ENCODE measurements at places on chromosomes 3 and 15.

- DNase-seq, result no peak
Measured at GRCh38 chr3:12270976-12271375, 17.9 kb upstream of the PPARG start.

- DNase-seq, result no peak
Measured at GRCh38 chr3:129432036-129432435, 3.6 kb upstream of the EFCAB12 start.

DNA sequence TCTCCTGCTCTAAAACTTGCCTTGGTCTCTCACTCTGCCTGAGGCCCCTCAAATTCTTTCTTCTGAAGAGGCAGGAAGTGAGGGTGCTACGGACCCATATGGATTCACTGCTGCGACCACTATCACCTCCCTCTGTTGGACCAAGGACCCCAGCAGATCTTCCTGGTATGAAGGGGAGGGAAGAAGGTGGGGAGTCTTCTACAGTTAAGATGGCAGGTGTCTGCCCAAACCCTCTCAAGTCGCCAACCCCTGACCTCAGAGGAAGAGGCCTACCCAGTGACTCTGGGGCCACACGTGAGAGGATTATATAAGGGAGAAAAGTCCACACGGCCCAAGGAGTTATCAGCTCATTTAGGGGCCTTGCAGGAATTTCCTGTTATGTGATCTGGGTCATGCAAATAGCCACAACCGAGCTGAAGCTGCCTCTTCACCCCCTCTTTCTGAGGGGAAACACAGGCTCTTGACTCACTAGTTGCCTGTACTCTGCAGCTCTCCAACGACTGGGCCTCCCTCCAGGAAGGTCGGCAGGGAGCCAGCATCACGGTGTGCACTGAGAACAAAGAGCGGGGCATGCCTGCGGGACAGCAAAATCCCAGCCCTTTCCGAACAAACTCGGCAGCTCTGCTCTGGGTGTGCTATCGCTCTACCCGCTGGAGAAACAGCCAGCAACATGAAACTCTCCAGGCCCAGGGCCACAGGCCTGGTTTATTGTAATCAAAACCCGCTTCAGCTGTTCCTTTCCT is 116.0 kb downstream of the XXYLT1 start:
- DNase-seq, result no peak

DNA sequence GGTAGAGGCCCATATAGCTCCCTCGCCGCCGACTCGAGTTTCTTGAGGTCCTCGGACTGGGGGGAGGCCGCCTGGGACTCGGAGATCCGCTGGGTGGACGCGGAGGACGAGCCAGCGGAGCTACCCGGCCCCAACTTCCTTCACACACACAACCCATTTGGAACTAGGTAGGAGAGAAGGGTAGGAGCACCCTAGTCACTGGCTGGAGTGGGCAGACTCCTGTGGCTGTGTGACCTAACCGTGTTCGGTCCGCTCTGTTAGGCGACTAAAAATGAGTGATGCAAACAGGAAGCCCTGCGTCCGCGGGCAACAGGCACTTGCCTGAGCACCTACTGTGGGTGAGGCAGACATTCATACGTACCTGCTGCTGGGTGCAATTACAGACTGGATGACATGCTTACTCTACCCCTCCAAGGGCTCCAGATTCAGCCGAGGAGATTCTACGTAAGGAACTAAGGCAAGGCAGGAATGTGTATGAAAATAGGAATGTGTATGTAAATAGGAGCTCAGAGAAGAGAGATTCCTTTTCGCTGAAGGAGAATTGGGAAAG is 4.6 kb upstream of the SIN3A start:
- peak; percentile 59 for DNase-seq

- no peak for DNase-seq
Measured at GRCh38 chr15:61888074-61888780, 172.0 kb downstream of the VPS13C start.

DNA sequence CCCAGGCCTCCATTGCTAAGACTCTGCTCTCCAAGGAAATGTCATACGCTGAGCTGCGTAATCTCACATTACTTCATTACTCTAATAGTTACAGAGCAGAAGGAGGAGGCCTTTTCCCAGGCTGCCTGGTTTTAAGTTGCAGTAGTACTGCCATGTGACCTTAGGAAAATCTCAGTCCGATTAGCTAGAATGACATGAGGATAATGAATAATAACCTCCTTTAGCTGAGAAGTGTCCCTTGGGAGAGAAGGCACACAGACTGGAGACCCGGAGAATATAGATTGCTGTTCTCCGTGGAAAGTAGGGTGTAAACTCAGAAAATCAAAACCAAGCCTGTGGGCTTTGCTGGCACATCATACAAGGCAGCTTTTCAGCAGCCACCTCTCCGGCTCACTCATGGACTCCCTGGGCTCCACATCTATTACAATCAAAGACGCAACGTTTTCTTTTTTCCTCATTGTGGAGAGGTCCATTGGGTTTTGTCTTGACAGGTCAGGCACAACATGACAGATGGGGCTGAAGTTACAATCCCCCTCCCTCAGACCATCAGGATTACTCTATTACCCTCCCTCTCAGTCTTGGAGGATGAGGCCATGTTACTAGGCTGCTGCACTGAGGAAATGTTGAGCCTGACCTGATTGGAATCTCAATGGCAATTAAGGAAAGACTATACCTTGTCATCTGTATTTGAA is 134.8 kb upstream of the MB21D2 start:
- no peak for DNase-seq

GRCh38 chr3:45267097-45267496 is 41.0 kb upstream of the TMEM158 start:
- no peak for DNase-seq

GRCh38 chr3:169250000-169250399 is 413.5 kb downstream of the MECOM start:
- DNase-seq, result no peak

- DNase-seq, result no peak
Measured at GRCh38 chr3:186960347-186960746, 30.0 kb downstream of the ST6GAL1 start.

DNA sequence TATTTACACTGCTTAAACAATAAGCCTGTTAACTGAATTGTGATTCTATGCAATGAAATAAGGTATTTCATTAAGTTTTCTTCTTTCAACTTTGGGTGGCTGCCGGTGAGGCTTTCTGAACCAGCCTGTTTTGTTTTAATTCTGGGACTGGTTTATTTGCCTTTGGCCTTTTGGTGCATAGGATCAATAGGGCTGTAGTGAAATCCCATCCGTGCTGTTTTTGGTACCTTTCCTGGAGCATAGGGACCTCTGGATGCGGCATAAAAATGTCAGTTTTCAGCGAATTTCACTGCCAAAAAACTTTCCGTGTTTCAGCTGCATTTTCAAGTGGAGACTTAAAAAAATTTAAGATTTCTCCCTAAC is 514 bp downstream of the PLS1 start:
- DNase-seq, result no peak

- DNase-seq, result no peak
Measured at GRCh38 chr3:42290966-42291714, 25.2 kb upstream of the CCK start.

- DNase-seq, result no peak
Measured at GRCh38 chr3:57746156-57747010, 9.7 kb upstream of the SLMAP start.

DNA sequence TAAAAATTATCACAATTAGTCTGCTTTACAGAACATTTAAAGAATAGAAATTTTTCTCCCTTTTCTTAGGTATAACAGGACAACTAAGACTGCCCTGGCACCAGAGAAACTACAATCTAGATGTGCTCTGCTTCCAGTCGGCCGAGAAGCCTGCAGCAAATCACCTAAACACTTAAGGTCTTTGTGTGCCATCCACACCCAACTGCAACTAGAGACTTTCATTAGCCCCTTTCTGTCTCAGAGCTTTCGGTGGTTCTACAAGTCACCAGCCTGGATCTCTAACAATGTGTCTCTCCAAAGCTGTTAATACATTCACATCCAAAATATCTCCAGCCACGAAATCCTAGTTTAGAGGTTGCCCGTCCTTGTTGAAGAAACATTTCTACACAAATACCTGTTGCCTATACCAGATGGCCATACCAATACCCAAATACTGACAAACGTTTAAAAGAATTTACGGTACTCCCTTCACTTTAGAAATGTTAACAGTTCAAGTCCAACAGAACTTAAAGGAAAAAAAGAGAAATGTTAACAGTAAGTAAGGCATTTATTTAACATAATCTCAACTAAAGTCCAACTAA is 6.7 kb downstream of the PRC1 start:
- no peak for DNase-seq

DNA sequence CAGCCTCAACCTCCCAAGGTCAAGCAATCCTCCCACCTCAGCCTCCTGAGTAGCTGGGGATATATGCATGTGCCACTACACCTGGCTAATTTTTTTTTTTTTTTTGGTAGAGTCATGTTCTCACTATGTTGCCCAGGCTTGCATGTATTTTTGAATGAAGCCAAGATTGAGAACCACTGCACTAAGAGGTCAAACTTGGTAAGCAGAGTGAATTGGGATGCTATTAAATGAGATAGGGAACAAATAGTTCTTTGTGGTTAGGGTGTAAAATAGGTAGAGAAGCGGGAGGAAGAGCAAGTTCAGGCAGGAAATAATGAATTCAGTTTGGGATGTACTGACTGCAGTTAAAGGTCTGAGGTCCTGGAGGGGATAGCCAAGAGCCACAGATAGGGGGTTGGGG is 39.9 kb upstream of the PIAS1 start:
- DNase-seq, result no peak

DNA sequence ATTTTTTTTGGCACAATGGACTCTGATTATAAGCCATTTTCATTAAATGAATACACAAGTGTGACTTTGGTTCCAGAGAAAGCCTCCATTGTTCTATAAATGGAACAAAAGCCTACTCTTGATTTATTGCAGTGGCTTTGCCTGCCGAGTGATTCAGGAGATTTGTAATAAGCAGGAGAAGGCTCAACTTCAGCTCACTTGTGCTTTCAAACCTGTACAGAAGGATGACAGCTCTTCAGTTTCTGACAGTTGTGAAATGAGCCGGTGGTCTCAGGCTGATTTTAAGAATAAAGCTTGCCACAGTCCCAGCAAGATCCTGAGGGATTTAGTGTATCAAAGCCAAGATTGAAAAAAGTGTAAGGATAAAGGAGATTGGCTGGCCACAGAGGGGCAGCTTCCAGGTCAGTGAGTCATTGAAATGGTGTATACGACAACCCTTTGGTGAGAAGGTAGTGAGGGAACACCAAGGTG is 438.8 kb upstream of the TGFBR2 start:
- no peak for DNase-seq

- DNase-seq, result peak; percentile 65
Measured at GRCh38 chr3:48847053-48847503, 596 bp downstream of the PRKAR2A start.

- no peak for DNase-seq
Measured at GRCh38 chr15:93974804-93975481, 256.4 kb upstream of the MCTP2 start.

DNA sequence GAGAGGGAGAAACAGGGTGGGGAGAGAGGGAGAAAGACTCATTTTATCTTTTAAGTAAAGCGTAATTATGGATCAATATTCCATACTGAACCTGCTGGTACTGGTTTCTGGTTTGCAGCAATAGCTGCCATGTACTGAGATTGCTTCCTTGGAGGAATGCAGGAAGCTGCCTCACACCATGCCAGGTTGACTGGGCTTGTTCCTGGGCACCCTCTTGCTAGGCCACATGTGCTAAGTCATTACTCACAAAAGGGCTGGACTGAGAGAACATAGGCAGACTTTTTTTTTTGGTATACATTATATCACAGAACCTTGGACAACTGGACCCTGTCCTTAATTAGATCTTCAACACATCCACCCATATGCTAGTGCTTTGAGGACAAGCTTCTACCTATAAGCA is 193.4 kb downstream of the ZNF621 start:
- no peak for DNase-seq

DNA sequence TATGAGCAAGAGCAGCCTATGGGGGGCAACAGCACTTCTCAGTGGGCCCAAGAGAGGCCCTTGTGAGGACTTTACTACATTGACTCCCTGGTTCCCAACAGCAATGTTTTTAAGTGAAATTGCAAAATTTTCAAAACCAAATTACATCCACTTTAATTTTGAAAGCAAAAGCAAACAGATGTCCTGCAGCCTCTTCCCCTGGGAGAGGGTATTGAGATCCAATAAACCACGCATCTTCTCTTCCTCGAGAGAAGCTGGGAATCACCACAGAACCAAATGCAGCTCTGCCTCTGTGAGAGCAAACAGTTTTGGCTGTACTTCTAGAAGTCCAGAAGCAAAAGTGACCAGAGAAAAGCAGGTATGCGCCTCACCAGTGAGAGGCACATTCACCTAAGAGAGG is 25.2 kb downstream of the NMNAT3 start:
- no peak for DNase-seq

DNA sequence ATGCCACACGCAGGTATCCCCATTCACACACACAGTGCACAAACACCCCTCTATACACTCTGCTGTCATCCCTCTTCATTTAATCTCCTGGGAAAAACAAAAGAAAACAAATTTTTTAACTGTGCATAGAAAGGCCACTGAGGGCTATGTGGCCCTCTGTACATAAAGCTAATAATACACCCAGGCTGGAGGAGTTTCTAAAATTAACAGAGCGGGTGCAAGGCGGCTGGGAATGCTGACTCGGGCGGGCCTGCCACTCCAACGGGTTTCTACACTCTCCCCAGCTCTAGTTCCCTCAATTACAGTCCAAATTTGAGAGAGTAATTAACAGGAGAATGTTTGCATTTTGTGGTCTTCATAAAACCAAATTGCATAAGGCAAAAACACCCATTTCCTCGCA is 23.1 kb downstream of the HCN4 start:
- DNase-seq, result no peak

GRCh38 chr15:82228750-82229149 is 33.8 kb downstream of the EFL1 start:
- DNase-seq, result no peak

DNA sequence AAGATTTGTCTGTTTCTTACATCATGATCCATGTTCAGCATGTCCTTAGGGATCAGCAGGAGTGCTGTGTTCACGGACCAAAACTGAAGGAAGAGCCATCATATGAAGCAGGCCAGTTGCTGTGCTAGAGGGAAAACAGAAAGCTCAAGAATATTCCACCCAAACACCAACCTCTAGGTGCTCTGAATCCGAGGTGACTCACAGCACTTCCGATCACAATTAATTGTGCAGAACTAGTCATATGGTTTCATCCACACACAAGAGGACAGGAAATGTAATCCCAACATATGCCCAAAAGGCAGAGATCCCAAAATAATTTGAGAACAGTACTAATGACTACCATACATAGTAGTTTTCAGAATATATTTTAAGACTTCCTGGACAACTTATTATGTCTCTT is 257.9 kb upstream of the KCNH8 start:
- no peak for DNase-seq

- DNase-seq, result no peak
Measured at GRCh38 chr15:75923756-75924155, 20.1 kb downstream of the FBXO22 start.

DNA sequence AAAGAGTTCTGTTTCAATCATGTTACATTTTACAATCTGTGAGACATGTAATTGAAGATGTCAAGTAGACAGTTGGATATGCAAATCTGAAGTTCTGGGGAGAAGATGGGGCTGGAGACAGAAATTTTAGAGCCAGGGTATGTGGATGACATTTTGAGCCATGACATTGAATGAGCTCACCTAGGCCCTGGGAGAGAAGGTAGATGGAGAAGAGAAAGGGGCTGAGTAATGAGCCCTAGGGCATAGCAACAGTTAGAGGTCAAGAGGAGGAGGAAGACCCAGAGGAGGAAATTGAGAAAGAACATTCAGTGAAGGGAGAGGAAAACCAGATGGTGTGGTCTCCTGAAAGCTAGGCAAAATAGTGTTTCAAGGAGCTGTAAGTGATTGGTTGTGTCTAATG is 15.3 kb downstream of the TMEM266 start:
- no peak for DNase-seq

- DNase-seq, result no peak
Measured at GRCh38 chr3:53500165-53500777, 5.9 kb downstream of the CACNA1D start.

- DNase-seq, result no peak
Measured at GRCh38 chr3:58241306-58242044, 3.9 kb downstream of the ABHD6 start.

Measured in stimulated activated naive CD8-positive, alpha-beta T cell treated with anti-CD3 and anti-CD28 coated beads, Interleukin-15, Interleukin-2, amounts not matched to agents 100 U/mL and 50 U/mL, for 24 hours (primary cell).